ENCODE measurements at places on chromosomes 2 and 18.

- peak; percentile 20 for ATAC-seq
Measured at GRCh38 chr18:9914584-9915290, 921 bp downstream of the VAPA start.

DNA sequence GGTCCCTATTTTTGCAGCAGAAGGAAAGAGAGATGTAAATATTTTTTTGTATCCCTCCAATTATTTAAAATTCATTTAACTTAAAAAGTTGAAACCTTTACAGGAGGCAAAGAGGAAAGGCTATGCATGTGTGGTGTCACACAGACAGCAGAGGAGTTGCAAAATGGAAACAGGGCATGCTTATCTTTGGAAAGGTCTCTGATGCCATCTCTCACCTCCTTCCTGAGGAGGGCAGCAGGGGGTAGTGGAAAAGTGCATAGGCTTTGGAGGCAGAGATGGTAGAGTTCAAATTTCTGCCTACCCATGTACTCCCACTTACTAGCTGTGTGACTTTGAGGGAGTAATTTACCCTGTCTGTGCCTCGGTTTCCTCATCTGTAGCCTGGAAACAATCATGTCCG is 99.6 kb upstream of the MCFD2 start:
- ATAC-seq, result no peak

GRCh38 chr2:195782156-195782555 is 125.1 kb downstream of the SLC39A10 start:
- ATAC-seq, result no peak

GRCh38 chr2:21916934-21917522 is 793.3 kb downstream of the TDRD15 start:
- ATAC-seq, result no peak

- ATAC-seq, result peak; percentile 54
Measured at GRCh38 chr2:200089040-200089755, 133.8 kb downstream of the MAIP1 start.

DNA sequence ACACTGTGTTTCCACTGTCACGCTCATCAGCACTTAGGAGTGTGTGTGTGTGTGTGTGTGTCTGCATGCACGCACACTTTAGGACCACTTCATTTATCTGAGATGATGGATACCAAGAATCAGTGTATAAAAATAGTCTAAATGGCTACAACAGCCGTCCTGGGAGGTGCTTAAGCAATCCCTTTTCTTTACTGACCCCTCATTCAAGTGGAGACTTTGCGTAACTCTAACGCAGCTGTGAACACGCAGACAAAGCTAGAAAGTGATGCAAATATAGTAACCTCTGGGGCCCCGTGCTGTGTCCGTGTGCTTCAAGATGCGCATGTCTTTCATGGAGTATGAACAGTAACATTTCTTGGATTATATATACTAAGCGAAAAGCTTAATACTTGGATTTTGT is 40.4 kb upstream of the RBM44 start:
- ATAC-seq, result no peak

GRCh38 chr2:62461707-62462106 is 44.3 kb downstream of the TMEM17 start:
- ATAC-seq, result no peak

GRCh38 chr2:81266106-81266505 is 961.6 kb upstream of the LRRTM1 start:
- ATAC-seq, result no peak

GRCh38 chr18:13511961-13512577 is 214.3 kb downstream of the FAM210A start:
- ATAC-seq, result no peak

DNA sequence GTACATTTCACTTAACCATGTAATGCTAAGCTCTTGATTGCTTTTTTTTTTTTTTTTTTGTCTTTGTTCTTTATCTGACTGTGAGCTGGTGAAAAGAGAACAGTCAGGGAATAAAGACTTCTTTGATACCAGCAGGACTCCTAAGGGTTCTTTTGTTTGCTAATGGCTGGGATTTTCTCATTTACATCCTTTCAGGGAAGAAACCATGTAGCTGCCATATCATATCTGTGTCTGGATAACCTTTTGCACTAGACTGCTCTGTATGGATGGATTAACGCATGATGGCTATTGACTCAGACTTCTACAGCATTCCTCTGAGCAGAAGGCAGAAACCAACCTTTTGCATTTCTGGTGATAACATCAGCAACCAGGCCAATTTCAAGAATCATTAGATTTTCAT is 504.0 kb downstream of the LRRTM4 start:
- no peak for ATAC-seq

GRCh38 chr2:118697781-118698180 is 149.7 kb downstream of the EN1 start:
- ATAC-seq, result no peak

- no peak for ATAC-seq
Measured at GRCh38 chr18:62693659-62694058, 21.7 kb upstream of the PHLPP1 start.

DNA sequence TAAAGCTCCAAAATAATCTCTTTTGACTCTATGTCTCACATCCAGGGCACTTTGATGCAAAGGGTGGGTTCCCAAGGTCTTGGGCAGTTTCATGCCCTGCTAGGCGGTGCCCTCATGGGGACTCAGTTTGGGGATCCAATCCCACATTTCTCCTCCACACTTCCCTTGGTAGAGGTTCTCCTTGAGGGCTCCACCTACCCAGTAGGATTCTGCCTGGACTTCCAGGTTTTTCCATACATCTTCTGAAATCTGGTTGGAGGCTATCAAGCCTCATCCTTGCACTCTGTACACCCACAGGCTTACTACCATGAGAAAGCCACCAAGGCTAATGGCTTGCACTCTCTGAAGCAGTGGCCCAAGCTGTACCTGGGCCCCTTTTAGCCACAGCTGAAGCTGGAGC is 49.8 kb upstream of the ERMN start:
- ATAC-seq, result no peak

DNA sequence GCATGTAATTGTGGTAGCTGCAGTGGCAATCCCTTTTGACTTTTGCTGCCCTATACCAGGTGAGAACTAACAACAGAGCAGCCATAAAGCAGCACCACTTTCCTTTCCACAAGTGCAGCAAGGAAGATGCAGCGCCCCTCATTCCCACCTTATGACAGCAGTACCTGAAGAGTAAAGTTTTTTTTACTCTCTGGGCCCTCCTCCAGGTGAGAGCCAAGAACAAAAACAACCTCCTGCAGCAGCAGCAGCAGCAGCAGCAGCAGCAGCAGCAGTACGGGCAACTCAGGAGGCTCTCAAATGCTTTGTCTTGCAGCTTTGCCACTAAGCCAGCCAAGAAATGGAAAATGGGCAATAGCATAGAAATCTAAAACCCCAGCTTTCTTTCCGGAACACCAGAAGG is 397.5 kb downstream of the FIGN start:
- no peak for ATAC-seq

- peak; percentile 59 for ATAC-seq
Measured at GRCh38 chr2:121649149-121649595, at the start of gene CLASP1. Gene CLASP1, minus strand, starts transcription at chr2:121649462. Its CDS starts 43,567 bp downstream, at chr2:121605895.

DNA sequence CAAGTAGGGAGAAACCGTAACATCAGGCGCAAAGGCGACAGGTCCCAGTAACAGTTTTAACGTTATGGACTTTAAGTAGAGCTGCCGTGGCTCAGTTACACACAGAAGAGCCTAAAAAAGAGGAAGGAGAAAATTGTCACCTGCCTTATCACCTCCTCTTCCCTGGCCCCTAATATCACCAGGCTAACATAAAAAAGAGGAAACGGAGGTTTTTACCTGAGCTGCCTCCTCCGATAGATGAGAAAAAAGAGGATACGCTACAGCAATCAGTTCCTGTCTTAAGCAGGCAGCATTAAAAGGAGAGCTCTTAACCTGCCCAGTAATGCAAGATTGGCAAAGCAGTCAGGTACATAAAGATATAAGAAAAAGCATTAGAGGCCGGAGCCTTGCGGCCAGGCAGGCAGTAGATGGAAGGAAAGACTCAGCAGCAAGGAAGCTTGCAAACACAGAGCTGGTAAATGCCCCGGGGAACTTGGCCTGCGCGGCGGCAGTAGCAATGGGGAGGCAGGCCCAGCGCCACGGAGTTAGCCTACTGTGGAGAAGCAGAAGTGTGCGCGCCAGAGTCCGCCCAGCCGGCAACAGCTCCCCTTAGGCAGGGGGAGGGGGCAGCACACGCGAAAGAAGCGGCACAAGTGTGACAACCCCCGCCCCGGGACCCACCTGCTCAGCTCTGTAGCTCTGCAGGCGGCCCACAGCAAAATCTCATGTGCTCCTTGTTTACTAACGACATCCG is 116.3 kb upstream of the SCN7A start:
- ATAC-seq, result no peak

- ATAC-seq, result peak; percentile 53
Measured at GRCh38 chr2:208939852-208940251, 484.0 kb upstream of the MAP2 start.

GRCh38 chr2:174699993-174700766 is 64.1 kb downstream of the CHRNA1 start:
- ATAC-seq, result peak; percentile 48

DNA sequence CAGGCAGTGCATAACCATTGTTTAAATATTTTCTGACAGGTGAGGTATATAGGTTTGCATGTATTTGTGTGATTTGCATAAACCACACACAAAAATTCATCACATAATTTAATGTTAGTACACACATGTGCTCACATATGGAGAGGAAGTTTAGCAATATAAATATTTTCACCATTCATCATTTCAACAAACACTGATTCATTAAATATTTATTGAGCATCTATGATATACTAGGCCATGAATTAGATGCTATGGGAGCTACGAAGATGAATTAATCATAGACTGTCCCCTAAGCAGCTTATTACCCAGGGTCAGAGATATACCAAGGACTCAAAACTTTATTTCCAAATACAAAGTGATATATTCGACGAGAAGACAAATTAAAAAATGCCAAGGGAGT is 311.6 kb upstream of the PIK3C3 start:
- ATAC-seq, result no peak

DNA sequence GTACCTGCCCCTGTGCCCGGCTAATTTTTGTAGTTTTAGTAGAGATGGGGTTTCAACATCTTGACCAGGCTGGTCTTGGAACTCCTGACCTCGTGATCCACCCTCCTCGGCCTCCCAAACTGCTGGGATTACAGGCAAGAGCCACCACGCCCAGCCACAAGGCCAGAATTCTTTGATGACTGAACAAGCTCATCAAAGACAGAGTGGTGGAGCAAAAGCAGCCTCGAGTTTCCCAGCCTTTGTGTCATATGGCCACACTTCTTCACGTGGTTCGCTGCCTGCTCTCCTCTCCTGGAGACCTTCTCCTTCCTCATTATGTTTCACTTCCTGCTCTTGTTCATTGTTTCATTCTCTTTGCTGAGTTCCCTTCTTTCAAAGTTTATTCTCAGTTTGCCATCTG is 9.9 kb upstream of the NPC1 start:
- no peak for ATAC-seq

GRCh38 chr2:121489284-121489683 is 41.4 kb upstream of the RNU4ATAC start:
- no peak for ATAC-seq

DNA sequence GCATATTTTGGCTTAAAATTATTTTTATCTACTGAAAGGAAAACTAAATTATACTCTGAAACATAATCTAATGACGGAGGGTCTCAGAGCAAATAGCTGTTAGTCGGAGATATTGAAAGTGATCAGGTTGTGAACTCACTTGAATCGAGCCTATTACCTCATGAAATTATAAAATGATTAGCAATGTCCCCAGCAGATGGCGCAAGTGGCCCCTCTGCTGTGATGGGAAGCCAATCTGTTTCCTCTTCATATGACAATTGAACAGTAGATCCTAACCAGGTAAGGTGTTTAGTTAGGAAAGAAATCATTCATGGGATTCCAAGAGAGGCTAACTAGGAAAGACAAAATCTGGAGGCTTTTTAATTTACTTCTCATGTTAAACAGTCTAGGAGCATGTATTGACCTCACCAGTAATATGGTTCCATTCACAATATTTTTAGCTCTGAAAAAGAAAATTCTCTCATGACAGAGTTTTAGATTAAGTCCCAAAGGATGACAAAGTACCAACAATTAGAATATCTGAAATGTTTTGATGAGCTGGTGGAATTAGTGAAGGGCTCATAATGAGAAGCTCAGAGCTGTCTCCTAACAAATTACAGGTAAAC is 29.9 kb upstream of the MPPE1 start:
- ATAC-seq, result peak; percentile 56

GRCh38 chr18:11649839-11650238 is 39.2 kb upstream of the GNAL start:
- no peak for ATAC-seq

DNA sequence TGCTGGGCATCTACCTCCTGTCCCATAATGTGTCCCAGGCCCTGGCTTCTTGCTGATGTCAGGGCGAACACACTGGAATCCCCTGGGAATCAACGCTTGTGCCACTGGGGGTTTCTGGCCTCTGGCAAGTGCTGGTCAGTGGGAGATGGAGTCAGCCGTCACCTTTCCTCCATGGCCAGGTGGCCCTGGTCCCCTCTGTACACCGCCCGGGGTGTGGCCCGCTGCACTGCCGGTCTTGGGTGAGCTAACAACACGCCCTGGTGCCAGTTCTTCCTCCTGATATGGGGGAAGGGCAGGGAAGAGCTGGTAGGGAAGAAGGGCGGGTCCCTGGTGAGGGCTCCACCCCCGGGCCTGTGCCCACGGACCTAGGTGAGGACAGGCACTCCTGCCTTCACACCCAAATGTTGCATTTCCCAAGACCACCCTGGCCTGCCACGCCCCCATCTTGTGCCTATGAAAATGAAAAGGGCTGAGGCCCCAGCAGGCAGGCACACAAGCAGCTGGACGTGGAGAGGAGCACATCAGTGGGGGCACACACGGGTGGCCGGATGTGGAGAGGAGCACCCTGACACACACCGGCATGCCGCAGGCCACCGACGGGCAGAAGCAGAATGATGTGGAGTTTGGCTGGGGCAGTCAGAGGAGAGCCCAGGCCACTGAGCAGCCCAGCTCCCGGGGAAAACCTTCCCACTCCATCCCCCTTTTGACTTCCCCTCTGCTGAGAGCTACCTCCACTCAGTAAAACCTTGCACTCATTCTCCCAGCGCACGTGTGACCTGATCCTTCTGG is 140.5 kb downstream of the ASB1 start:
- ATAC-seq, result no peak

DNA sequence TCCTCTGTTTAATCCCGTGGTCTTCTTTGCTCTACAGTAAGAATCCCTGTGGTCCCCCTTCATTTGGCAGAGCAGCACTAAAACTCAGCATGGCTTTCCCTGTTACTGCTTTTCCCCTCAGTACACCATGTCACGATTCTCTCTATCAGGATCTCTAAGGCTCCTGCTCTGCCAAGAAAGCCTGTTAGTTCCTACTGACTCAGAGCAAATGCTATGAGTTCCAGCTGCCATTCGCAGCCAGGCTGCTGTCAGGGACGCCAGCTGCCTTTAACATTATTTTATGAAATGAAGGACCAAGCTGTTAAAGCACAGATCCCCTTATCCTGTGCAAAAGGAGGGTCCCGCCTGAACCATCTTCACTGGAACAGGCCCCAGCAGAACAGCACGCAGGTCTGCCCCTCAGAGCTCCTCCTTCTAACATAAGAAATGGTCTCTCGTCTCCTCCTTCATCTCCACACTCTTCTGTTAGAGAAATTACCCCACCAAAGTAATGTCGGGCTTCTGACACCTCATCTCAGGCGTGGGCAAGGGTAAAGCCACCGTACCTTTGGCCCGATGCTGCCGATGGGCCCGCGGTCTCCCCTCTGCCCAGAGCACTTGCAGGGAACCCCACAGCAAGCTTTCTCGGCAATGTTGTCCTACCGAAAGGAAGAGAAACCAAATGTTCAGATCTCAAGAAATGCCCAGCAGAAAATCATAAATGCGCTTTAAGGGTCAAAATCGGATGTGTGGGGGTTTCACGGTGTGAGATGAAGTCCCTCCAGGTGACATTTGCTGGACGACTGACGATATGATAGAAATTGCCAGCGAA is 52.6 kb downstream of the COL6A3 start:
- no peak for ATAC-seq

GRCh38 chr2:112828251-112828691 is 8.3 kb downstream of the IL1B start:
- ATAC-seq, result no peak

Data from motor neuron (in vitro differentiated cells).